Urothelium cell line (cell line): ENCODE measurements at places on chromosomes 16 and 17.

GRCh38 chr17:1865252-1866037 is 35.6 kb downstream of the RPA1 start:
- peak; percentile 47 for DNase-seq

- no peak for DNase-seq
Measured at GRCh38 chr16:21161211-21161610, 2.7 kb downstream of the LDAF1 start.

DNA sequence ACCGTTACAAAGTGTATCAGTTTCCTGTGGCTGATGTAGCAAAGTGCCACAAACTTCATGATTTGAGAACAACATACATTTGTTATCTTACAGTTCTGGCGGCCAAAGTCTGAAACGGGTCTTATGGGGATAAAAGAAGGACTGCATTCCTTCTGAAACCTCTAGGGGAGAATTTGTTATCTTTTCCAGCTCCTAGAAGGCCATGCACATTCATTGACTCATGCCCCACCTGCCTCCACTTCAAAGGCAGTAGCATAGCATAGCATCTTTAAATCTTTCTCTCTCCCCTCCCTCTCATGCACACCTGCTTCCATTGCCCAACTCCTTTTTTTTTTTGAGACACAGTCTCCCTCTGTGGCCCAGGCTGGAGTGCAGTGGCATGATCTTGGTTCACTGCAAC is 190.7 kb upstream of the DYNLRB2 start:
- no peak for DNase-seq

DNA sequence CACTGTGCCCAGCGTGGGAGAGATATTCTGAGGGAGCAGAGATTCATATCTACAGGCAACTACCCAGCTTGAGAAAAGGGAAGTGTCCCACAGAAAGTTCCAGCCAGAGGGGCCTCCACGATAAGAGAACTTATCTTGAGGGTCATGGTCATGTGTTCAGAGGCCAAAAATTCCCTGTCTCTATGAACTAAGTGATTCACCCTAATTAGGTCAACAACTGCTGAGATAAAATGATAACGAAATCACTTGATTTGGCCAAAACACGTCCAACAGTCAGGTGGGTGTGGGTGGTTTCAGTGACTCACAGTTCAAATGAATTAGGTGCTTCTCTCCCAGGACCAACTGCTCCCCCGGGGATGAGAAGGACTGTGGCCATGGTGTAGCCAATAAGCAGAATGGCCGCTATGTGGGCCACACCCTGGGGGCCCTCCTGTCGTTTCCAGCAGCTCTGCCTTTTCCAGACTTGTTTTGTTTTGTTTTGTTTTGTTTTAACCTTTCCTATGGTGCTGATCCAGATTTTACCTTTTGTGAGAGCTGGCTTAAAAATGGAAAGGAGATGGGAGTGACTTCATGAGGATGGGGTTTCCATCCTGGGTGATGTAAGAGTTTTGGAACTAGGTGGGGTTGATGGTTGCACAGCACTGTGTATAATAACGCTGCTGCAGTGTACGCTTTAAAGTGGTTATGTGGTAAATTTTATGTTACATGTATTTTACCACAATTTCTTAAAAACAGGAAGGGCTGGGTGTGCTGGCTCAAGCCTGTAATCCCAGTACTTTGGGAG is 8.7 kb downstream of the DNAI2 start:
- DNase-seq = peak; percentile 74

DNA sequence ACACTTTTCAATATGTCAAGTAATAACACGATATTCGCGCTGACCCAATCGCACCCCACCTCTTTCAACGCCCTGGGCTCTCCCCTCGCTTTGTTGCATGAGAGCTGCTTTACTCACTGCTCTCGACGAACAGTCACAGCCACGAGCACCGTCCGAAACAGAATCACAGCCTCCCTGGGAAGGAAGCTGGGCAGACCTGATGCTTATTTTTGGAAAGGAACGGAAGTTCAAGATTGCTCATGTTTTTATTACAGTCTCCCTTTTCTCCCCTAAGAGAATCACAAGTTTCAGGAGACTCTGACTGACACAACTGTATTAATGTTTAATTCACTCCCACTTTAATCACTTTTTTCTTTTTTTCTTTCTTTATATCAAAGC is 67.8 kb downstream of the ANKRD11 start:
- DNase-seq = no peak

GRCh38 chr17:40545660-40546059 is 19.6 kb downstream of the CCR7 start:
- no peak for DNase-seq

DNA sequence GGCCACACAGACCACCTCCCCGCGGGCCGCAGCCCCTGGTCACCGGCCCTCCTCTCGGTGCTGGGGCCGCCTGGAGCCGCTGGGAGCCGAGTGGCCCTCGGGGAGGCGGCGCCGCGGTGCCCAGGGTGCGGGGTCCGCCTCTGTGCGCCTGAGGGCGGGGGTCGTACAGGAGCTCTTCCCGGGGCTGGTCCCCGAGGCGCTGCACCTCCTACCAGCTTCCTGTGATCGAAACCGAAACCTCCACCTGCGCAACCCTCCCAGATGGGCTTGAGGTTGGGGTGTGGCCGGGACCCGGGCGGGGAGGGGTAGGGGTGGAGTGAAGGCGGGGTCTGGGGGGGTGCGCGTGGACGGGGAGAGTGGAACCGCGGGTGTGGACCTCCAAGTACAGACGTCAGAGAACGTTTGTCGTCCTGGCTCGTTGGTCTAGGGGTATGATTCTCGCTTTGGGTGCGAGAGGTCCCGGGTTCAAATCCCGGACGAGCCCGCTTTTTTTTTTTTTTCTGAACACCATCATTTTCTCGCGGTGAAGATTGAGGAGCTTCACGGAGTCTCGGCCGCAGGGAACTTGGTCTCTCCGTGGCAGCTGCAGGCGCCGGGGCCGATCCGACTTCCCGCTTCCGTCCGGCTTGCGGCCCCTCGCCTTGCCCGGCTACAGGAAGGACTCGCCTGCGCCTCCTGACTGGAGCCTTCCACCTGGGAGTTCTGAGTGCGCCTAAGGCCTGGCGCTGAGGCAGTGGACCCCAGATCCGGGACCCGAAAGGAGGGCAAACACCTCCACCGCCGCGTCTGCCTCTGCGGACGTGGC is 23.9 kb downstream of the ZNF213 start:
- DNase-seq = peak; percentile 96

GRCh38 chr17:37450112-37450511 is 39.6 kb upstream of the DUSP14 start:
- no peak for DNase-seq

DNA sequence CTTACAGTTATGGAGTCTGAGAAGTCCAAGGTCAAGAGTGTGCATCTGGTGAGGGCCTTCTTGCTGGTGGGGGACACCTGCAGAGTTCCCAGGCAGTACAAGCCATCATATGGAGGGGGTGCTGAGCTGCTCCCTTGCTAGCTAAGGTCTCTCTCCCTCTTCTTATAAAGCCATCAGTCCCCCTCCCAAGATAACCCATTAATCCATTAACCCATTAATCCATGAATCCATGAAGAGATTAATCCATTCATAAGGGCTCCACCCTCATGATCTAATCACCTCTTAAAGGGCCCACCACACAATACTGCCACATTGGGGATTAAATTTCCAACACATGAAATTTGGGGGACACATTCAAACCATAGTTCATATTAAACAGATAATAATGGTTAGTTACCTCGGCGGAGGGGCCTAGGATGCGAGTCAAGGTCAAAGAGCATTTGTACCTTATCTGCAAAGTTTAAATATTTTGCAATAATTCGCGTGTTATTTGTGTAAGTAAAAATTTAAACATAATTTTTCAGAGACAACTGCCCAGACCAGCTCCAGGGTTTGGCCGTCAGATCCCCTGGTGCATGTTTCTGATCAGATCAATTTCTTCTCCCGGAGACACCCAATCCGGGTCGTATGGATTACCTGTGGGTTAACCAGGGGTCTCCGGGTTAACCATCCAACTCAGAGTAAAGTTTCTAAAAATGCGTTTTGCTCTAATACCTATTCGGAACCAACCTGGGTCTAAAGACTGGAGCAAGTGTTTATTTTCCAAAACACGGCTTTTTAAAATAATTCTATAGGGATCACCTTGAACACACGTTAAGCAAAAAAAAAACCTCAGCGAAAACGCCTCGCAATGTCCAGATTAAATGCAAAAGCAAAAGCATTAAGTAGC is 740 bp upstream of the POLR3E start:
- DNase-seq = no peak
